ENCODE measurements at places on chromosomes 4 and X.

GRCh38 chr4:81571105-81571504, 99.4 kb upstream of the RASGEF1B start:
- no peak for DNase-seq

GRCh38 chrX:55640854-55641253, 17.7 kb downstream of the FOXR2 start:
- DNase-seq: no peak

- no peak for DNase-seq
Measured at GRCh38 chrX:48045410-48046311, 25.8 kb downstream of the ZNF630 start.

GRCh38 chrX:13906093-13906492, 89.2 kb upstream of the GPM6B start:
- no peak for DNase-seq
